ENCODE measurements at places on chromosomes 4 and X.

DNA sequence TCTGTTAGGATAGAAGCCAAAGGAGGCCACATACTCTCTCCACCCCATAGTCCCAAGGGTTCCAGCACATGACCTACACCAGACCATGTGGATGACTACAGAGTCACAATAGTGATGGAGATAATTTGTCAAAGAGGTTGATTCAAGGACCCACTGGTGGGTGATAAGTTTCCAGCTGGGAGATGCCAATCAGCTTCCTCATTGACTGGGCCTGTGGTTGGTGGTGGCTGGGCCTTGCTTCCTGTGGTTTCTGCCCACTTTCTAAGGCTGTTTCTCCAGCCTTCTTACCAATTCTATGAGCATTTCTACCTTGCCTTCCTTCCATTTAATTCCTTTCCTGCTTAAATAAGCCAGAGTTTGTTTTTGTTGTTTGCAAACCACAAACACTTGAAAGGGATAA, 95.5 kb upstream of the CPEB2 start:
- DNase-seq: no peak

GRCh38 chrX:9352694-9353411, 112.0 kb upstream of the TBL1X start:
- peak; percentile 80 for DNase-seq

DNA sequence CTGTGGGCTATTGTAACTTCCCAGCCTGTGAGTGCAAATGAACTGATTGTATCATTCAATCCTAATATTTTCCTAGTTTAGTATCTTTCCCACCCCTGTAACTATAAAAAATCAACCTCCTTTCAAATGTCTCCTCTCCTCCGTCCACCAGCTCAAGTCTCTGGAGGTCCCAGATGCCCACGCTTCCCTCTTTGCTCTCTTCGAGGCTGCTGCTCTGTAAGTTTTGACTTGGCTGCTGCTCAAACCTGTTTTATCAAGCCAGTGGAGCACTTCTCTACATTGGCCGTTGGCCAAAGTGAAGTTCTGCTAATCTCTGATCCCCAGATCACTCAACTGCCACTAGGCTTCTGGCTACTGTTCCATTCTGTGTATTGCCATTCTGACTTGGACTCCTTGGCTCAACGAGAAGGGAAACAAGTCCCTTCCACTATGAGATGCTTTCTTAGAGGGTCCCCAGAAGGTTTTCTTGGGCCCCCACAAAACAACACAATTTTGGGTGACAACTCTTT, 60.7 kb upstream of the RAPGEF2 start:
- DNase-seq: no peak

GRCh38 chrX:38992441-38993096, 191.3 kb downstream of the MID1IP1 start:
- DNase-seq: no peak

DNA sequence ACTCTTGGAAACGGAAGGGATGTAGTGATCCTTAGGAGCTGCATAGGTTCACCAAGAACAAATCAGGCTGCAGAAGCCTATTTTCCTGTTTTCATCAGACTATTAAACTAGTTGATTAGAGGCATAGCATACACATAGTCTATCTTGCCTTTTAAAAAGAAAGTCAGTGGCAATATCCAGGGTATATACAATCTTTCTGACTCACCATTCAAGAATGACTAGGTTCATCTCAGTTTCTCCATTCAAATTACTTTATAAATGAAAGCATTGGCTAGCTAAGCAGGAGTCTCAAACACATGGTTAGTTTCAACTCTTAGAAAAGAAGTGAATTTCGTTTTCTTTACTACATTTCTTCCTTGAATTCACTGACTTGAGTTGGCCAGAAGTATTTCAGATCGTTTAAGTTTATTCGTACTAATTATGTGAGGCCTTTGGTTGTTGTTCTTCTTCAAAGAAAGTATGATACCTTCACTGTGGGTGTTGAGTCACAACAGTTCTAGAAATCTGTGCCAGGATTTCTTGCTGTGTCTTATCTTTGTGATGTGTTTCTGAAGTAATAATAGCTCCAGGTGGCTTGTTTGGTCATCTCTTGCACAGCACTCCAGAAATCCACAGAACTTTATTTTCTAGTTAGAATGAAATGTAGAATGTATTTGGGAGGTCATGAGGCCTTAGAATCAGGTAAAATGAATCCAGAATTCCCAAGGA, 88.2 kb downstream of the AWAT2 start:
- DNase-seq: no peak

DNA sequence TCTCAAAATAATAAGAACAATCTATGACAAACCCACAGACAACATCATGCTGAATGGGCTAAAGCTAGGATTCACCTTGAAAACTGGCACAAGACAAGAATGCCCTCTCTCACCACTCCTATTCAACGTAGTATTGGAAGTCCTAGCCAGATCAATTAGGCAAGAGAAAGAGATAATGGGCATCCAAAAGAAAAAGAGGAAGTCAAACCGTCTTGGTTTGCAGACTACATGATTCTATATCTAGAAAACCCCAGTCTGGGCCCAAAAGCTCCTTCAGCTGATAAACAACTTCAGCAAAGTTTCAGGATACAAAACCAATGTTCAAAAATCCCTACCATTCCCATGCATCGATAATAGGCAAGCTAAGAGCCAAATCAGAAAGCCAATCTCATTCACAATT, 59.0 kb downstream of the CHM start:
- DNase-seq: no peak

DNA sequence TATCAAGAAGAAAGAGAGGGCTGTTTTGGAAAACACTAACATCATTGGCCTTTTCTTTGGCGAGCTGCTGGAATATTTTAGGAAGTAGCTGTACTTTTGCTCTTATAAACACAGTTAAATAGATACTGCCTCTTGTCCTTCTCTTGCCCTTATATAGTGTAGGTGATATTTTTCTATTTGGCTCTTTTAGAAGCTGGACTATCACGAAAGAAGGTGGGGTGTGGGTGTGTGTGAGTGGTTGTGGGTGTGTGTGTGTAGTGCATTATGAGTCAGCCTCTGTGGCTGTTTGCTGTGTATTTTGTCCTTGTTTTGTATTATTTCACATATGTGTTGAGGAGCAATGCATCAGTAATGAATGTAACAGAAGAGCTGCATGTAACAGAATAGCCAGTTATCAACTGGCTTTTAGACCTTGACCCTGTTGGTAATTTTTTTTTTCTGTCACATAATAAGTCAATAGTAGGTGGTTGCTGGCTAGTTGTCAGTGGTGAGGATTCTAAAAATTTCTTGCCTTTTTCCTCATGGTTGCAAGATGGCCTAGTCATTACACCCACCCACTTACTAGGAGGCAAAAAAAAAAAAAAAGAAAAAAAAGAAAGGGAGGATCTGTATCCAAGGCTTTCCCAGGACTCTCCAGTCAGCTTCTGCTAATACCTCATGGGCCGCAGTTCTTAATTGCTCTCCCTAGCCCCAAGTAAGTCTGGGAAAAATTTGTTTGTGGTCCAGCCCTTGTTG, 23.8 kb downstream of the ARHGAP10 start:
- no peak for DNase-seq

- no peak for DNase-seq
These were observed 10.7 kb upstream of the NKX1-1 start for GRCh38 chr4:1416948-1417260.

DNA sequence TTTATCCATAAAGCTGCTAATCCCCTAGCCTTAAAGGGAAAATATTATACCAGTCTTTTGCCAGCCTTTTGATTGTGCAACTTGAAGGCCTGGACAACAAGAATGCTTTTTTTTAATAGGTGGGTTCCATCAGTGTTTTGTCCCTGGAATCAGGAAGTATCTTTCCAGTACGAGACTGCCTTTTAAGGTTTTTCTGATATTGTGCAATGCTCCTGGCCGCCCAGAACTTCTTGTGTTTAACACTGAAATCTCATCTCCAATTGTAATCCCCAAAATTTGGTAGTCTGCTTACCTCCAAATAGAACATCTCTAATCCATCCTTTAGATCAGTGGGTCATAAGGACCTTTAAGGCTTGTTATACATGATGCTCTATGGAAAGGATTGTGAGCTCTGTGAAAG, 256.7 kb downstream of the NAF1 start:
- DNase-seq: no peak

DNA sequence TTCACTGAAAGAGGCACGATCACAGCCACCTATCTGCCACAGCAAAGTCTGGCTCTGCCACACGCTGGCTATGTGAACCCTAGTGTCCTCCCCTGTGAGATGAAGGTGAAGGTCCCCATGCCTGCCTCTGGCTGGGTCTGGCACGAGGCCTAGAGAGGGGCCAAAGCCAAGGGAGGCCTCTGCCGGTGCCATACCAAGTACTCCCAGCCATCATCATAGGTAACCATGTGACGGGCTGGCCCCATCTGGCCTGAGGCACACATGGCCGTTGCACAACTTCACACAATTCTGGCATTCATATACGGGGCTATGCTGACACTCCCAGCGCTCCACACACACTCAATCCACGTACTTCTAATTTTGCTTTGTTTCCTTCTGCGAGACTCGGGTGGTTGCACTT, 15.3 kb downstream of the NOP14 start:
- no peak for DNase-seq

- DNase-seq: no peak
These were observed 498.5 kb upstream of the DIPK2B start for GRCh38 chrX:45699158-45699557.

DNA sequence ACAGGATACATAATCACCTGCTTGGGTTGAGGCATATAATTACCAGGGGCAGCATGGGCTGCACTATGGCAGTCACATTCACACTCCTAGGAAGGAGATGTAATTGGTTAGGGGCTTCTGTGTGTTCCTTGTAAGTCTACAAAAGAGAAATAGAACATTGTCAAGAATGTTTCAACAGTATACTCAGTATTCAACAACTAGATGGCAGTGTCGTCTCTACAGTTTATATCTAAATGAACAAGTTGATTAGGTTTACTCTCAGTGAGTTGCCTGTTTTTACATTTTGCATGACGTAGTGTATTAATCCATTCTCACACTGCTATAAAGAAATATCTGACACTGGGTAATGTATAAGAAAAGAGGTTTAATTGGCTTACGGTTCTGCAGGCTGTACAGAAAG, 50.5 kb upstream of the RAB33B start:
- DNase-seq: no peak

- peak; percentile 37 for DNase-seq
These were observed 385 bp downstream of the DCLK2 start for GRCh38 chr4:150078579-150079080.

GRCh38 chrX:1097328-1097727, 115.1 kb downstream of the CRLF2 start:
- DNase-seq: no peak

DNA sequence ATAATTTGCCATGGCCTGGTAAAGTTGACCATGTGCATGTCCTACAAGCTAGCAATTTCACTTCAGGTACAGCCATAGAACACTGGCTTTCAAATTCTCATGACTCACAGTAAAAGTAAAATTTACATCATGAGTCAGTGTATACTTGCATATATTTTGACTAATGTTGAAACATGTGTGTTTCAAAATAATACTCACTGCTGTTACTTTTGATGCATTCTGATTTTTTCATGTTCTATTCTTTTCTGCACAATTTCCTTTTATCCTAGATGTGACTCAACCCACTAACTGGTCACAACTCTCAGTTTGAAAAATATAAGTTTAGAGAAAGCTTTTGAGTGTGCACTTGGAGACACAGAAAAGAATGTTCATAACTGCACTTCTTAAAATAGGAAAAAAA, 365.7 kb downstream of the FGF13 start:
- DNase-seq: no peak

DNA sequence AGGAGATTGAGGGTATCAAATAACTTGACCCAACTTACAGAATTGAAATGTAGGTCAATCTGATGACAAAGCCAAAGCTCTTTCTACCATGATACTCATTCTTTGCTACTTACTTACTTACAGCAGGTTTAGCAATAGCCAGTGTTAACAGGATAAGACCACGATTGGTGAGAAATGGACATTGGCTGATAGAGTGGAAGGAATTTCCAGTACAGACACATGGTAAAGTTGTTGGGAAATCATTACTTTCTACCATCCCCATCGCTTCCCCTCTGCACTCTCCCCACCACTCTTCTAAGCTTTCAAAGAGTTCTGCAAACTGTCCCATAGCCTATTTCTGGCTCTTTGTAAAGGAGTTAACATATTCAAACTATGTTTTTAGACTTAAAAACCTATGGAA, 119.7 kb downstream of the CHRNA9 start:
- no peak for DNase-seq

DNA sequence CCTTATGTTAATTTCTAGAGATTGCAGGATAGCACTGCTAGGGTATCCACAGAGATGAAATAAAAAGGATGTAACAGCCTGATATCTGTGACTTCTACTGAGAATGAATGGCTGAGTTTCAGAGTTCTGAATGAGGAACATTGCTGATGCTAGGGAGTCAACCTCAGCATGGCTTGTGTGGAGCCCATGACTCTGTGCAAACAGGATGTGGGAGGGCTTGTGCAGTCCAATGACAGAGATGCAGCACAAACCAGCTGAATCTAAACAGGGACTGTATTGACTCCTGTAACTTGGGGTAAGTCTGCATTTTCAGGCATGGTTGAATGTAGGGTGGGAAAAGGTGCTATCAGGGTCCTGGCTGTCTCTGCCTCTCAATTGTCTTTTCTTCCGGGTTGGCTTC, 5.3 kb upstream of the RASL11B start:
- DNase-seq: no peak

GRCh38 chr4:7778510-7779431, 160.9 kb downstream of the AFAP1 start:
- no peak for DNase-seq

DNA sequence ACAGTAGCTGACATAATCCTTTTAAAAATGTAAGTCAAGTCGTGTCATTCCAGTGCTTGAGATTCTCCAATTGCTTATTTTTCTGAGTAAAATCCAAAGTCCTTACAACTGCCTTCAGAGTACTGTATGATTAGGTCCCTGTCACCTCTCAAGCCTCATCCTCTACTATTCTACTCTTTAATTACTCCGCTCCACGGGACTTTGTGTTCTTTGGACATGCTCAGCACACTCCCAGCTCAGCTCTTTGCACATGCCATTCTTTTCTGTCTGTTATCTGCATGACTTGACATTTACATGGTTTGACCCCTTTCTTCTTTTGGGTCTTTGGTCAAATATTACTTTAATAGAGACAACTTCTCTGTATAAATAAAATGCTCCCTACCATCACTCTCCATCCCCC, 15.1 kb downstream of the FAM47E start:
- DNase-seq: no peak

- DNase-seq: no peak
These were observed 47.8 kb downstream of the GAB1 start for GRCh38 chr4:143384381-143384994.

- no peak for DNase-seq
These were observed 17.2 kb downstream of the RXFP1 start for GRCh38 chr4:158538911-158539310.

- DNase-seq: no peak
These were observed 214.0 kb upstream of the NHS start for GRCh38 chrX:17160975-17161374.

- DNase-seq: no peak
These were observed 840 bp downstream of the ZNF711 start for GRCh38 chrX:85244450-85245211.

Measured in MM.1S (cell line).